ENCODE measurements at places on chromosomes 7 and 10. TPM values are rescaled to one million over a fixed set of nuclear protein-coding genes. Genes with fewer than 3 reads are reported as not detected.

GRCh38 chr10:131944976-131945695 lies 36.6 kb downstream of the BNIP3 start:
- no peak overlapping the region for H3K27ac ChIP-seq
- no peak for DNase-seq
- no peaks in the 10 kb centered on the region for H3K4me1 ChIP-seq
- H3K4me3 ChIP-seq: no peak overlapping the region

DNA sequence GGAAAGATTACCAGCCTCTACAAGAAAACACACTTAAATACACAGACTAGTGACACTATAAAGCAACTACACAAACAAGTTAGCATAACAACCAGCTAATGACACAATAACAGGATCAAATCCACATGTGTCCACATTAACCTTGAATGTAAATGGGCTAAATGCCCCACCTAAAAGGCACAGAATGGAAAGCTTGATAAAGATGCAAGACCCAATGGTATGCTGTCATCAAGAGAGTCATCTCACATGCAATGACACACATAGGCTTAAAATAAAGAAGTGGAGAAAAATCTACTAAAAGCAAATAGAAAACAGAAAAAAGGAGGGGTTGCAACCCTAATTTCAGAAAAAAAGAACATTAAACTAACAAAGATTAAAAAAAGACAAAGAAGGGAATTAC lies 14.0 kb upstream of the GIMAP4 start:
- no peaks in the 10 kb centered on the region for H3K27me3 ChIP-seq
- no peaks in the 10 kb centered on the region for H3K36me3 ChIP-seq
- no peak for DNase-seq
- H3K4me1 ChIP-seq: no peaks in the 10 kb centered on the region
- no peak overlapping the region for H3K27ac ChIP-seq

DNA sequence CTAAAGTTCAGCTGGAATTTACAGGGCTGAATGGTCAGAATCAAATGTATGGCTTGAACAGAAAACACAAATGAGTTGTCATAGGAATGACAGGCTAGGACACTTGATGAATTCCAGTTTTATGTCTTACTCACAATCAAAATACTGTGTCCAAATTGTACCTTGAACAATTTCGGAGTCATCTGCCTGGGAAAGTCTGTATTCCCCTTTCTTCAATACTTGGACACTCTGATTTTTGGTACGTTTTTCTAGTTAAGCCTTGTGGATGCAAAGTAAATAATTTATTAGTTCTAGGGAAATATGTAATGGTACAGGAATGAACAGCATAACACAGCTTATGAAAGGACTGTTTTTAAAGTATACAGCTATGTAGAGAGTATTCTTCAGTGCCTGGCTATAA lies 100.4 kb downstream of the ITGB8 start:
- H3K27me3 ChIP-seq: no peaks in the 10 kb centered on the region
- DNase-seq: no peak
- no peaks in the 10 kb centered on the region for H3K36me3 ChIP-seq
- no peak overlapping the region for H3K27ac ChIP-seq
- H3K4me3 ChIP-seq: no peak overlapping the region

DNA sequence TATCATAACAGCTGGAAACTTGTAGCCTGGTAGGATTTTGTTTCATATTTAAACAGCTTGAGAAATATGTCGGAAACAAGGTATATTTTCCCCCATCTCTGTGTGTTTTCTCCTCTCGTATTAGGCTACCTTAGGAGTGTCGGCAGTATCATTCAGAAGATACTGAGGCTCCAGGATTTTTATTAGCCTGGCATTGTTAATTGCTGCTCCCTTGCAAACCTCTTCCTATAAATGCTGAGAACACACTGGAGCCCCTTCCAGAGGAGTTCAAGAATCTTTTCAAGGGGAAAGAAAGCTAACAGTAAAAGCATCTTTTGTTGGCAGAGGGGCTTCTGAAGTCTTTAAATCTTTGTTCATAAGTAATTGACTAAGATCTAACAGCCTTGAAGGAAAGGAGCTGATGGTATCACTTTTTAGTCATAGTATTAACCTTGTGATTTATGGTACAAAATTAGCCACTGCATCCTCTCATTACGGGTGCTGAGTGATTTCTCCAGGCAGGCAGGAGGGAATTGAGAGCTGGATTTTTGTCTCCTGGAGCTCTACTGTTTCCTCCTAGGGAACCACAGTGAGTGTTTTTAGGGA lies 998.7 kb downstream of the LRMDA start:
- no peak overlapping the region for H3K27ac ChIP-seq
- H3K4me1 ChIP-seq: peaks cover 18% of the 10 kb centered on the region
- DNase-seq: no peak
- no peaks in the 10 kb centered on the region for H3K27me3 ChIP-seq

DNA sequence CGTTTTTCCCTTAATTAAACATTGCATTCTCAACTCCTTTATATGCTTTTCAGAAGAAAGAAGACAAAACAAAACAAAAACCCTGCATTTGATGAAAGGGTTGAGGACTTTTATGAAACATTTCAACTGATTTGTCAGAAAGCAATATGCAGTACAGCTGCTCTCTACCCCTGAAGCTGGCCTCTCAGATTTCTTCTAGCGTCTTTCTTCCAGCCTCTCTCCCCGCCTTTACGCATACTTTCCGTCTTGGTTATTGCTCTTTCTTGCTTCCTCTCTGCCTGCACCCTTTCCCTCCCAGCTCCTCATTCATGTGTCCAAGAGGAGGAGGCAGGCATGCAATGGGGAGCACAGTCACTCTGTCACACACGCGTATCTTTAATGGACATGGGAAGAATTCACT lies 91.0 kb upstream of the COL1A2 start:
- no peak overlapping the region for H3K4me3 ChIP-seq
- DNase-seq: no peak
- H3K27me3 ChIP-seq: no peaks in the 10 kb centered on the region
- H3K27ac ChIP-seq: peak overlapping the region; percentile 42
- H3K36me3 ChIP-seq: no peaks in the 10 kb centered on the region

DNA sequence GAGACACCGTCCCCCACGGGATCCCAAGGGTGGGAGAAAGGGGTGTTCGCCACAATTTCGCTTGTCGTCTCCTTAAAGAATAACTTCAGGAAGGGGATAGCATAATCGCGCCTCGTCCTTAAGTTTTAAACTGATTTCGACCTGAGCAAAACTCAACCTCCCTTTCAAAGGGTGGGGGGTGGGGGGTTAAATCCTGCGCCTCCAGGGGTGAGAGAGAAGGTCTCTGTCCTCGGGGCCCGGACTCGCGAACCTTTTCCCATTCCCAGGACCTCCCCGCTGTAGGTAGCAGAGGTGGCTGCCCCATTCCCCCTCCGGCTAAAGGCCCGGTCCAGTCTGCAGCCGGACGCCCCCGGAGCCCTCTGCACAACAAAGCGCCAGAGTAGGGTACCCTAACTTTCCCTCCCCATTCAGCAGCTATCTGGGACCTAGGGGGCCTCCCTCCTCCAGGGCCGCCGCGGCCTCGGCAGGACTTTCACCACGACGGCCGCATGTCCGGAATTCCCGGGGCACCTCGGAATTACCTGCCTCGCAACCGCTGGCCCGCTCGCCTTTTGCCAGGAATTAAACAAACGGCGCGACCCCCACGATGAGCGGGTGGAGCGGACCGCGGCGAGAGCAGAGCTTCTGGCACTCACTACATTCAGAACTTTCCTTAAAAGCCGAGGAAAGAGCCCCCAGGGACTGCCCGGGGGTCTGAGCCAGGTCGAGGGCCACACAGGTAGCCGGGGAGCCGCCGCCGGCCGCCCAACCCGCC lies 1.7 kb downstream of the CDK6 start:
- H3K4me3 ChIP-seq: peak overlapping the region; percentile 83
- peak overlapping the region; percentile 84 for H3K27ac ChIP-seq
- DNase-seq: peak; percentile 61
- no peaks in the 10 kb centered on the region for H3K27me3 ChIP-seq
- no peaks in the 10 kb centered on the region for H3K36me3 ChIP-seq
- H3K4me1 ChIP-seq: peaks cover 26% of the 10 kb centered on the region

GRCh38 chr10:58725901-58726300 lies 213.2 kb downstream of the BICC1 start:
- no peaks in the 10 kb centered on the region for H3K36me3 ChIP-seq
- H3K27ac ChIP-seq: no peak overlapping the region
- DNase-seq: no peak
- no peaks in the 10 kb centered on the region for H3K4me1 ChIP-seq
- H3K4me3 ChIP-seq: no peak overlapping the region

DNA sequence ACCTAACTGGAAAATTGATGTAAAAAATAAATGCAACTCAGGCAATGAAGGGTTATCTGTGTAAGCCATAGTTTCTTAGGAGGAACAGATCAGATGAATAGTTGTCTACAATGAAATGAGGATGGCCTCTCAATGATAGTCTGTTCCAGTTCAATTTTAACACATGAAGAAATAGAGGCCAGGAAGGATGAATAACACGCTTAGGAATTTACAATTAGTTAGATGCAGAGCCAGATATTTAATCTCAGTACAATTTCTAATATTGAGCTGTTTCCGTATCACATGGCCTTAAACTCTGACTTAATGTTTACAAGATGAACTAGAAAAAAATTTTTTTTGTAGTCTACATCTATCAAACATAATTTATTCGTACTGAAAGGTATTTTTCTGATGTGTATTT lies 176.6 kb downstream of the GALNT11 start:
- no peak for DNase-seq
- H3K4me3 ChIP-seq: no peak overlapping the region
- no peaks in the 10 kb centered on the region for H3K4me1 ChIP-seq
- H3K27ac ChIP-seq: no peak overlapping the region
- H3K27me3 ChIP-seq: no peaks in the 10 kb centered on the region
- peaks cover 55% of the 10 kb centered on the region for H3K36me3 ChIP-seq

DNA sequence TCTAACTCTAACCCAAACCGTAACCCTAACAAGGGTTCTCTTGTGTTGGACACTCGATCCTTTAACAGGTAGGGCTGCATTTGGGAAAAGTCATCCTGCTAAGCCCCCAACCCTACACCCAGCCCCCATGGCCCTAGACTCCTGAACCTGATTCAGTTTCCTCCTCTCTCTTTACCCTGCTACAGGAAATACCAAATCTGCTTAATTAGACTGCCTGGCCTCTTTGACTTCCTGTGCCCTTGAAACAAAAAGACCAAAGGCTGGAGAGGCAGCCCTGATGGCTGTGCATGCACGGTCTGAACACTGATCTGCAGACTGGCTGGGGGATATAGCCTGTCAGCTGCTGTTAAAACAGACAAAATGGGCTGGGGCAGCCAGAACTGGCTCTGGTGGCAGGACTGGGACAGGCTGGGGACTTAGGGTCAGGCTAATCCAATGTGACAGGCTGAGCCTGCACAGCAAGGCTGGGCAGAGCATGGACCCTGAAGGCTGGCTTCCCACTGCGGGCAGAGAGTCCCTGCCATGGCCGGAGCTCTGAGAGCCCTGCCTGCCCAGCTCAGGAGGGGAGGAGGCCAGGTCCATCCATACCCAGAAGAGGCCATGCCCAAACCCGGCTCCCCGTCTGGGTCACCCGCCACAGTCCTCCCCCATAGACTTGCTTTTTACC lies 51.0 kb upstream of the MSMB start:
- no peaks in the 10 kb centered on the region for H3K27me3 ChIP-seq
- no peak overlapping the region for H3K27ac ChIP-seq
- H3K36me3 ChIP-seq: no peaks in the 10 kb centered on the region
- H3K4me1 ChIP-seq: no peaks in the 10 kb centered on the region
- no peak for DNase-seq

DNA sequence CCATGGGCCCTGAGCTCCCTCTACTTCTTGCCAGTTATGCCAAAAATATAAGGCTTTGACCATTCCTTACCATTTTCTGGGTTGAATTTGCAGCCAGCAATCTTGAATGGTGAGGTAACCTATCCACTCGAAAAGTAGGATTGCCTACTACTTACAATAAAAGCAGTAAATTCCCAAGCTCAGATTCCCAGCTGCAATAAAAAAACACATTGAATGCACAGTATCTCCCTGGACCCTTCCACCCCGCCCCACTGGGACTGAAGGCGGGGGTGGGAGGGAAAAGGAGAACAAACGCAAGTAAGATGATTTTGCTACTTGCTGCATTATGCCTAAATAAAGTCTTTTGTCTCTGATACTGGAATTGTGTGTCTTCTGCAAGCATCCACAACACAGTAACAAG lies 301.9 kb downstream of the HGF start:
- no peak for DNase-seq
- no peaks in the 10 kb centered on the region for H3K36me3 ChIP-seq
- H3K4me1 ChIP-seq: no peaks in the 10 kb centered on the region
- no peak overlapping the region for H3K27ac ChIP-seq
- H3K4me3 ChIP-seq: no peak overlapping the region

DNA sequence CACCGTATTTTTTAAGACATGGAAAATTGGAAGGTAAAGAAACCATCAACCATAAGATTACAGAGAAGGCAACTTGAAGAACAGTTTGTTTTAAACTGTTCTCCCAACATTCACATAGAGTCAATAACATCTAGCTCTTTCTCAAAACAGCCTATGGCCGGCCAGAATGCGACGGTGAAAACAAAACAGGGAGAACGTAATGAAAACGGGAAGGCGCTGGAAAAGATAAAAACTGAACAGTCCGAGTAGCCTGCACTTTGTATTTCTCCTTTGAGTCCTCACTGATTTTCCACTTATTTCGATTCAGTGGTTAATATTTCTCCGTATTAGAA lies 637 bp downstream of the MICU1 start:
- no peaks in the 10 kb centered on the region for H3K36me3 ChIP-seq
- H3K4me3 ChIP-seq: peak overlapping the region; percentile 78
- H3K27me3 ChIP-seq: no peaks in the 10 kb centered on the region
- peak overlapping the region; percentile 82 for H3K27ac ChIP-seq
- no peak for DNase-seq

Gene HMX2
- total RNA-seq: not detected
